ENCODE measurements at places on chromosomes 3 and 15.

DNA sequence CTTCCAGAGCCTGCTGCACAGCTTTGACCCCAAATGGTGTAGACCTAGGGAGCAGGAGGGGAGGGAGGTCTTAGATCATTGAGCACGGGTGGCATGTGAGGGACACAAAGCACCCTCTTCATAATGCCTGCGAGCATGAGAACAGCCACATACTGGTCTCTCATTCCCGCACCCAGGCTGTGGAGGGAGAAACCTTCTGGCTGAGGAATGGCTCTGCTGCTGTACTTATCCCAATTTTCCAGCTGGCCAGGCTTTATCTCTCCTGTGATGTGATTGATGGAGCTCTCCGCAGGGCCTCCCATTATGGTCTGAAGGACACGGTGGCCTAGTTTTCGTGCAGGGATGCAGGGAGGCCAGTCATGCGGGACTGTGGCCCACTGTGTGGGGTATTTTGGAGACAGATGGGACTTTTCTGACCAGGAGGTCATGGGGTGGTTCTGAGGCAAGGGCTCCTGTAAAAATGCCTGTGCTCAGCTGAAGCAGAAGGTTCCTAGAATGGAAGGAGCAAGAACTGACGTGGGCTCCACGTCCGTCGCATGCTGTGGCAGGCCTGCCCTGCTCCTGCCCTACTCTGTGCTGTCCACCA, 251.5 kb downstream of the PLCL2 start:
- DNase-seq: no peak

DNA sequence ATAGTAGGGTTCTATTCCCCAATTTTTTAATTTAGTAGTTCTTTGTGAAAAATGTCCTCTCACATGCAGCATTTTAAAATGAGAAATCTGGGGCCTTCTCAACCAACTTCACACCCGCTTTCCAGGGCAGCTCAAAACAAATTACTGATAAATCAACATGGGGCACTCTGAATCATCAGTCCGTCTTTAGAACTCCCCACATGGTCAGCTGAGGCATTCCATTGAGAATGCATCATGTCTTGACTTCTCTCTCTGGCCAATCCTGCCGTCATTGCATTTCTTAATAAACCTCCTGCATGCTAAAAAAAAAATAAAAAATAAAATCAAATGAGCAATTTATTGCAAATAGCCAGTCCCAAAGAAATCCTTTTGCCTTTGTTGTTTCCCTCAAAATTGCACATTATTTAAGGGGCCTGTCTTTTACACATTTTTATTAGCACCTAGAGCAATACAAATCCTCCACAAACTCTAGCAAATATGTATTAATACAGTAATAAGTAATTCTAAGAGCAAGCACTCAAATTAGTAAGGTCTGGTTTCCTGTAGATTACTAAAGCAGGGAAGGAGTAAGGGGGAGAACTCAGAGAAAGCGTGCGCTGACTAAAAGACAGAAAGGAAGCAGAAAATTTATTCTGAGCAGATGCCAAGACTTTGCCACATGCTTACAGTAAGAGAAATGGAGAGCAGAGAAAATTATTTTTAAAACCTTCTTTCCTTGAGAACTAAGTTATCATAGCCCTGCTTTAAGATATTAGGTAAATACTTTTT, 175.7 kb downstream of the TNIK start:
- no peak for DNase-seq

DNA sequence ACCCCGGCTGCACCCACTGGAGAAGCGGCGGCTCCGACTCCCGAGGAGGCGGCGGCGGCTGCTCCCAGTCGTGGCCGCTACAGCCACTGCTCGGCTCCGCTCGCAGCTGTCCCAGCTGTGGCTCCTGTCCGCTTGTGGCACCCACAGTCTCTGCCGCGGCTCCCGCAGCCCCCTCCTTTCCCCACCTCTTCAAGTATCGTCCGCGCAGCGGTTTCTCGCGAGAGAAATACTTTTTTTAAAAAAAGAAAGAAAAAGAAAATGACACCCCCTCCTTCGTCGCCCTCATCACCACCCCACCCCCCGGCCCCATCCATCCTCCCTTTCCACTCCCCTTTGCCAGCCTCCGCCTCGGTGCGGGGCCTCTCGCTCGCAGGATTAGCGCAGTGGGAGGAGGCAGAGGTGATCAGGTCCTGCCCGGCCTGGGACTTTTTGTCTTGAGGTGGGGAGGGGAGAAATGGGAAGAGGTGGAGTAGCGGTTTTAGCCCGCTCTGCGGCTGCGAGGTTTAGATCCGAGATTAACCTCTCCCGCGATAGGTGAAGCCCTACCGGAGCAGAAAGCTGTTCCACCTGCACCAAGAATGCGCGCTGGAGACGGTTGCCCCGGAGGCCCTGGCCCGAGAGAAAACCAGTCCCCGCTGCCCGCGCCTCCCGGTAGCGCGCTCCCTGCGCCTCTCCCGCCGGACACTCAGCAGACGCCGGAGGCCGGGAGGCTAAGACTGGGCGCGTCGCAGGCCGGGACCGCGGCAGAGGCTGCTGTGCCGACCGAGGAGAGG, at the start of gene FBN1:
TSS of gene FBN1 (minus strand) at position 152 of the 773 bp plus-strand sequence. CDS start 940 bp downstream, outside the sequence.
- DNase-seq: no peak

DNA sequence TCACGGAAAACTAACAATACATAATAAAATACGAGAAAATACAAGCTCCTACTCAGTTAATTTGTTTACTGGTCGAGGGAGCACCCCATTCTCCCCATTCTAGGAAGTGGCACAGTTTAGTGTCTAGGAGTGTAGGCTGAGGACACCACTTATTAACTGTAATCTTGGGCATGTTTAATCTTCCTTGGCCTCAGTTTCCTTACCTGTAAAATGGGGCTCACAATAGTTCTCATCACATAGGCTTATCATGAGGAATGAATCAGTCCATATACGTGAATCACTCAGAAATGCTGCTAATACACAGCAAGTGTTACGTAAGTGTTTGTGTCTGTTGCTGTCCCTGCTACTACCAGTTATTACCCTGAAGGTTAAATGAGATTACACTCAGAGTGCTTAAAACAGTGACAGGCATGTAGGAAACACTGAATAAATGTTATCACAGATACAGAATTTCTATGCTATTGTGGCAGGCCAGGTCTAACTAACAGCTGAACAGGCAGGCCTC, 210.2 kb downstream of the OSBPL10 start:
- no peak for DNase-seq

- DNase-seq: no peak
These were observed 69.1 kb downstream of the MECOM start for GRCh38 chr3:169594402-169594801.

DNA sequence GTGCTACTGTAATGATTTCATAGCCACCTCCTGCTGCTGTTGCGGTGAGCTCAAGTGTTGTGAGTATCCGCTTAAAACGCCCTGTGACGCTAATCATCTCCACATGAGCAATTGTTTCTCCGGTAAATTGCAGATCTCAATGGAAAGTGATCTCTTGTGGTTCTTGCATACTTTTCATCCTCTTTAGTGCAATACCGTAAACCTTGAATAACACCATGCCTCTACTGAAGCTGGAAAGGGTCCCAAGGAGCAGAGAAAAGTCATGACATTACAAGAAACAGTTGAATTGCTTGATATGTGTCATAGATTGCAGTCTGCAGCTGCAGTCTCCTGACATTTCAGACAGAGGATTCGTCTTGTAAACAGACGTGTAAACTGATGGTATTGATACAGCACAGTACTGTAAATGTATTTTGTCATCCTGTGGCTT, 6.0 kb upstream of the CEMIP start:
- no peak for DNase-seq

DNA sequence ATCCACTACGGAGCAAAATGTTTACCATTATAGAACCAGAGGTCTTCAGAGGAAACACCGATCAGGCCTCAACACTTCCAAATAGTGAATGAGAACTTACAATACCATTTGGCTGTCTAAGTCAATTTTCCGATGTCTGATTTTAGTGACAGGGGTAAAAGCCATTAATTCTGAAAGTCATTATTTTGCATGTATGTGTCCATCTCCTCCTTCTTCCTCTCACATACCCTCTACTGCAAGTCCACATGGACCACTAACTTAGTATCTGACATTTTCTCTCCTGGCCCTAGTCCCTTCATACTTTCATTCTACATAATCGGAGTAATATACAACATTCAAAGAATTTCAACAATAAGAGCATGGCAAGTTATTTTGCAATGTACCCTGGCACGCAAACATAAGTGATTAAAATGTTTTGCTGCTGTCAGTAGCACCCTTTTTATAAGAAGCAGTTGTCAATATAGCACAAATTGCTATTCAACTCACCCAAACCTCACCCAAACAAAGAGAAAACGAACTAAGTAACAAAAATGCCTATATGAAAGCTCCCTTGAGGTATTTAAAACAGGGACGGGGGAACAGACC, 1.9 kb downstream of the TOP2B start:
- no peak for DNase-seq

GRCh38 chr15:71679223-71679792, 131.0 kb upstream of the NR2E3 start:
- DNase-seq: no peak

DNA sequence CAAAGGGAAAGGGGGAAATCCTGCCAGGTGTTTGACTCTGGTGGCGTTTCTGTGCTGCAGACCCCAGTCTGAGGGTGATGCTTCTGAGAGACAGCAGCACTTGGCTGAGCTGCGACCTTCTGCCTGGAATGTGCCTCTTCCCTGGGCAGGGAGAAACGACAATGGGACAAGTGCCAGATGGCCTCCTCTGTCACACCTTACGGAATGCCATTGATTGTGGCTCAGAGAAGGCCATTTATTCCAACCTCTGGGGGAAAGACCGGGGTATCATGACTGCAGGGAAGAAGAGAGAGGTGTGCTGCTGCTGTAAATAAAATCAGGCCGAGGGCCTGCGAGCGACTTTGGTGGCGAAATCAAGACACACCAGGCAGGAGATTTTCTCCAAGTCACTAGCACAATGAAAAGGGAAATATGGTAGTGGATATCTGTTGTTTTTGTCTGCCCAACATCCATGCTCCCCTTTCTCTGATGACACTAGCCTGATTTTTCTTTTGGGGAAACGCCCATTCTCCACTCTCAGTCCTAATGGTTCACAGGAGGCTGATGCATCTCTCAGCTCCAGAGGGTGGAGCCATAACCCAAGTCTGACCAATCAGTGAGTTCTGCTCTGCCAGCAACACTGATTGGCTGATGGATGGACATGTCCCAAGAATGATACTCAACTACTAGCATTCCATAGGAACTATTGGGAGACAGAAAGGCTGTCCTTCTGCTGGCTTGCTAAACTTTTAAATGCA, 336.1 kb downstream of the FOXP1 start:
- no peak for DNase-seq

DNA sequence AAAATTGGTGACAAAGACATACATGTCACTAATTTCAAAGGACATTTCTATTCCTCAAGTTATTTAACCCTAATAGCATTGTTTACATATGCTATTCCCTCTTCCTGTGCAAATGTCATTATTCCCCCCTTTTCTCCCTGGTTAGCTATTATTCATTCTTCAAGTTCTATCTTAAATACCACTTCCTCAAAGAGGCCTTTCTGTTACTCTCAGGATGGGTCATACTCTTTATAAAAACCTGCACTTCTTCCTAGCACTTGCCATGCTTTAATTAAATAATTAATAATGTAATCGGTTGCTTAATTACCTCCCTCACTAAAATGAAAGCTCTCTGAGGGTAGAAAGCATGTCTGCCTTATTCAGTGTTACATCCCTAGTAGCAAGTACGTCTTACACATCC, 88.5 kb downstream of the XRN1 start:
- DNase-seq: no peak

DNA sequence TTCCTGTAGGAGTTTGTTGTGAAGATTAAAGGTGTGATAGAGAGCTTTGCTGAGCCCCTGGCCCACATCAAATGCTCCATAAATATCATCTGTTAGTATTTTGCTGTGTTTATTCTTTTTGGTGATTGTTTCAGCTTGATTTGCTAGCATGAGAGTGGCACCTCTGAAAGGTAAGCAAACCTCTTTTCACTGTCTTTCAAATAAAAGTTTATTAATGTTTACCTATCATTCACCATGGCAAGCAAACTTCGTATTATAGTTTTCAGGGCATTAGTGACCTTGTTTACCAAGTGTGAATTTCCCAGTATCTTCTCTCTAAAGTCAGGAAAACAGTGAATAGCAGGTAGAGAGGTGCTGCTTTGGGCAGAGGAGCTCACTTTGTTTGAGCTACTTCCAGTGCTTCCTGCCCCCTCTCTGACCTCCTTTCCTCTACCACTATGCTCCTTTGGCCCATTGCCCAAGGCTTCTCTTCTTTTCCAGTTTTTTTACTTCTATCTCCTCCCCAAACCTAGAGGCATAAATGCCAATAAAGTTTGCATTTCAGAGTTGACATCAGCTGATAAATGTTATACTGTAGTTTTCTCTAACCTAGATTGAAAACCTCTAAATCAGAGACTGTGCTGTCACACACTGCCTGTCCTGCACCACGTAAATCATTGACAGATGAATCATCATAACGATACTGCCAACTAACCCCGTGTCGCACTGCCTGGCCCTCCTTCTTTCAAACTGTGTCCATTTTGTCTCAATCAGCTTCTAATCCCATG, 569.0 kb downstream of the TUSC7 start:
- no peak for DNase-seq

DNA sequence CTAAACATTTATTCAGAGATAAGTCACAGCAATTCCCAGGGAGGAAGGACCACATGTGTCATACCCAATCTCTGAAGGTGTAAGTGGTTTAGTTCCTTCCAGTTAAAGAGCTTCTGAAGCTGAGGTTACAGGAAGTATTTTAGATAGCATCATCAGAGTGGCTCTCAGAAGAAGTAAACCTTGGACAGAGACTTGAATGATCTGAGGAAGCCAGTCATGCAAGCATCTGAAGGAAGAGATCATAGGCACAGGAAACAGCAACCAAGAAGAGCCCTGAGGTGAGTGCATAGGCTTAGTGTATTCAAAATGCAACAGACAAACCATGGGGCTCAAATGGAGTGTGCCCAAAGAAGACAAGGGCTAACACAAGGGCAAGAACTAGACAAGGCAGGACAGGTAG, 210.3 kb downstream of the ULK4 start:
- DNase-seq: no peak

DNA sequence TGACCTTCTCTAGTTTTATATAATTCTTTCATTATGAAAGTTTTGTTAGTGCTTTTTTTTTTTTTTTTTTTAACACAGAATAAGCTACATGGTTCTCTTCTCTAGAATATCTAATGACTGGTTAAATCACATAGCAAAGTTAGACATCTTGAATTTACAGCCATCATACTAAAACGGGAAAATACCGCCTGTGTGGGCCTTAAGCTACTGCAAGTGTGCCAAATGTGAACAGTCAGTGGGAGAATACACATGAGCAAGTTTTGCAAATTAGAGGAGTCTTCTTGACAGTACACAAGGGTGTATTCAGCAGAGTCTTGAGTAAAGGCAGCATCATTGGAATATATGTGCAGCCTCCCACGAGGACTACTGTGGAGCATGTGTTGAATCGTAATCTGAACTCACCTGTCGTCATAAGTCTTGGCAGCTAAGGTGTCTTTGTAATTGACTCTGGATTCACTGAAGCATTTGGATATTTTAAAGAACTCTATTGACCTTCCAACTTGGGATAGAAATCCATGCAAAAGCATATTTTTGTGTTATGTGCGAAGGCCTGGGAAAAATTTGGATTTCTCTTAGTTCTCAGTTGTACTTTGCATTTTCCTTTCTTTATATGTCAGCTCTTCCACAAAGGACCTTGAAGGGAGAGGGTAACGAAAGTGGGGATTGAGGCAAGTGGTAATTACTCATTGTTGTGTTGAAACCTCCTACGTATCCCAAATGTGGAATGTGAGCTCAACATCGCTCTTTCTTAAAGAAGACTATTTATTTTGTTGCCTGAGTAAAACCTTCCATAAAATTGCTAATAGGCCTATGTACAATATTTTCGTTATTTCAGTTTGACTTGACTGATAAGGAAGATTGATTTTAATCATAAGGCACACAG, 117.4 kb downstream of the ATG7 start:
- DNase-seq: no peak

- no peak for DNase-seq
These were observed 24.2 kb upstream of the NR2F2 start for GRCh38 chr15:96306321-96306720.

- no peak for DNase-seq
These were observed 111.5 kb downstream of the CFAP44 start for GRCh38 chr3:113329757-113330156.

Measured in stimulated activated CD8-positive, alpha-beta memory T cell treated with anti-CD3 and anti-CD28 coated beads, Interleukin-4, amount 100 ng/mL, for 1 hour (primary cell).